Thymus (tissue), 14 donors: ENCODE measurements at places on chromosomes 3 and 15. TPM values are rescaled to one million over a fixed set of nuclear protein-coding genes. Genes with fewer than 3 reads are reported as not detected.

DNA sequence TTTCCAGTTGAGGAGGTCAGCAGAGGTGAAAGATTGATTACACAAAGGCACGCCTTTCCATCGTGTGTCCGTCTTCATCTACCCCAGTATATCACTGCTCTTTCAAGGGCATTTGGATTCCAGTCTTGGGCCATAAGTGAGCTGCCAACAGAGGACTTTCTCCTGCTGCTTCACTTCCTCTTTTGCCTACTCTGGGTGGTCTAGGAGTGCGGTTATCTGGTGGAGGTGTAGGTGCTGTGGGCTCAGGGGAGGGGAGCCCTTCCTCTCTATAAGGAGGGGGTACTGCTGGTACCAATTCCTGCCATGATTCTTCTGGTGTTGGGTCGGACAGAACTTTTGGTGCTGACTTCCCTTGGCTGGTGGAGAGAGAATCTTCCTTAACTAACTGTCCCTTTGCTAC is 83.1 kb upstream of the VEPH1 start:
- no peak for DNase-seq

DNA sequence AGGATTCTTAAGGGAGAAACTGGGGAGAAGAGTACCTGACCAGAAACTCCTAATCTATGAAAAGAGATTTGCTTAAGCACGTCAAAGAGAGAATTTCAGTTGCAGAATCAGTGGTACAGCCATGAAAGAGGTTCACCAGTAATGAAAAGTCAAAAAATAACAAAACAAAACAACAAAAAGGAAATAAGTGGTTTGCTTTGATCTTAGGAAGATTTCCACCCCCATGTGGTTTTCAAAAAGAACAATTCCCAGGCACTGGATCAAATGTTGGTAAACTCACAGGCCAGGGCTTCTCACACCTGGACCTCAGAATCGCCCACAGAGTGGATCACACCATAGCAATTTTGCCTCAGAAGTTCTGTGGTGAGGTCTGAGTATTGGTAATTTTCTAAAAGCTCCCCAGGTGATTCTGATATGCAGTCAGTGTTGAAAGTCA is 67.5 kb downstream of the TMEM39A start:
- no peak for DNase-seq

DNA sequence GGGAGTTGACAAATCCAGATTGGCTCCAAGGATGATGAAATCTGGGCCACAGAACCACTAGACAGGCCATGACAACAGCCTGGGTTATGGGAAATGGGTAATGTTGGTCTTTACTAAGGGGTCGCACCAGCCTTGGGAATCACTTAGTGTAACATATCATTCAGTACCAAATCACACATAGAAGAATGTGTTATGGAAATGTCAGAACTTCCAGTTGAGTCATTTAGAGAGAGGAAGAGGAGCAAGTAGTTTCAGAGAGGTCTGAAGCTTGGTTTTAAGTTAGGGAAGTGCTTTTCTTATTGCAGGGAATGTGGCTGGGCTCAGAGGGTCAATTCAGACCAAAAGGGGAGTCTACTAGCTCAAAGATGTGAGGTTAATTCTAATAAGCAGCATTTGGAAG is 241.6 kb upstream of the ZPLD1 start:
- no peak for DNase-seq

DNA sequence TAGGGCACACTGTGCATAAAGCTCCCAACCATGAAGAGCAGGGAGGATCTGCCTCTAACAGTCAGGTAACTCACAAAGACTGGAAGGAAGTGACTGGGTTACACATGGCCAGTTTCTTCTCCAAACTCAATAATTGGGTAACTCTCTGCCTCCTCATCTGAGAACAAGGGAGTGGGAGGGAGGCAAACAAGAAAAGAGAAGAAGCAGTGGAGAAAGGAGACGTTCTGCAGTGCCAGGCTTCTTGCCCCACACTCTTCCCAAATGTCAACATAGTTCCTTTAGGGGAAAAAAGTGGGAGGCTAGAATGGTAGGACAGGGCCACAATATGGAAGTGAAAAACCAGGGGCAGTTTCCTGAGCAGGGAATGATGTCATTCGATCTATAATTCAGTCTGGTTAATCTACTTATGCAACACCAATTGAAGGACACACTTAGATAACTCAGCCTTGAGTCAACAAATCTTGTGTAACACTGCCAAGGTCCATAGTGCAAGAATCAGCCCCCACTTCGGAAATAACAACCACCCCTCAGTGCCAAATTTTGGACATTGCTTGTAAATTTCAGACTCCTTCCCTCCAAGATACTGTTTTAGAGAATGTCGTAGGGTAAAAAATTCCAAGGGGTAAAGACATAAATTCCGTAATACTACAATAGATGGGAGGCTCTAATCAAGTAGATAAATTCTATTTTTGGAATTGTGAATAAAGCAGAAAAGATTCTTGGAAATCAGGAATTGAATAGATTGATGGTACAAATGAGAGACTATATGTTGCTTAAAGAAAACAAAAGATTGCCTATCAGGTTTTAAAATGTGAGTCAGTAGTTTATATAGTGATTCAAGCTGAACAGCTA is 143.0 kb downstream of the LPP start:
- DNase-seq, result no peak

ITIH4 gene
- total RNA-seq, result 4.5 TPM

RHCG gene
- total RNA-seq, result 0.85 TPM
